ENCODE measurements at places on chromosomes 11 and 22. TPM values are rescaled to one million over a fixed set of nuclear protein-coding genes. Genes with fewer than 3 reads are reported as not detected.

KLHL22 gene
- 21.2 TPM for total RNA-seq

SLC43A1 gene
- 15.5 TPM for total RNA-seq

ZBED4 gene
- total RNA-seq = 23.3 TPM

TPBGL gene
- total RNA-seq = under 0.01 TPM

OR56A1 gene
- total RNA-seq = not detected

ELFN2 gene
- total RNA-seq = 0.06 TPM

EPS8L2 gene
- 5.0 TPM for total RNA-seq

RAB39A gene
- not detected for total RNA-seq

ENTHD1 gene
- not detected for total RNA-seq

All from bladder microvascular endothelial cell (primary cell).